ENCODE measurements at places on chromosomes 2 and 18.

DNA sequence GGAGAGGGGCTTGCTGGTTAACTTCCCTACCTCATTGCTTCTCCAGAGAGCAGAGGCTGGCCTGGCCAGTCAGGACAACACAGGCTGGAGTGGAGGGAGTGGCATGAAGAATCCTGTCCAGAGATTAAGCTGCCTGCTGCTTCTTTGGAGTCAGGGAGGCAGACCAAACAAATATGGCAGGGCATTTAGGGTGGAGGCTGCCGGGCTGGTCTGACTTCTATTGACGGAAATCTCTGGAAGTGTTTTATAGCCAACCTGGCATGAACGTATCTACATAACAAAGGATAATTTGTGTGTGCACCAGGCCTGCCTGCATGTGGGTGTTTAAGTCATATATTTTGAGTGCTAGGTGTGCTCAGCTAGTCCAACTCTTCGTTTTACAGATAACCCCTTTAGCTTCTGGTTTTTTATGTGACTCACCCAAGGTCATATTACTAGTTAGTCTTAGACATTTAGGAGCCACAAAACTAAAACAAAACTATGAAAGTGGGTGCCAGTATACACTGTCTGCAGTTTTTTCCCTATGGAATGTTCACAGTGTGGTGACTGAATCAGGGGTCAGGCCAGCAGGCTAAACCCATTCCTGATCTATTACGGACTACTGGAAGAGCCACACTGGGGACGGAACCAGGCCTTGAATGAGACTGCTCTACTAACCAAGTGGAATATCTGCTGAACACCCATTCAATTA lies 5.5 kb downstream of the NPC1 start:
- no peak for DNase-seq

DNA sequence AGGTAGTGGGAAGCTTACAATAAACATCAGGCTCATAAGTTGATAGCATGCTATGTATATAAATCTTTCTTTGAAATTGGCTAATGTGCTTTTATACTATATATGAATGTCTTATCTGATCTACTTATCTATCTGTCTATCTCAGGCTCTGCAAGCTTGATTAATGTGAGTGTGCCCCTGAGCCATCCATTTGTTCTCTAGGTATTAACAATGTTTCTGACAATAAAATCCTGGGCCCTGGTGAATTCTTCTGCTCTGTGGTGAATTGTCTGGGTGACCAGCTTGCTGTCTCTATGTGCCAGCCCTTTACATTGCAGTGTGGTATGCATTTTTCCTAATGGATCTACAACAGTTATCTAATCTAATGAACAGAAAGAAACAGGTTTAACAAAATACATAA lies 295.9 kb downstream of the HRH4 start:
- no peak for DNase-seq

- DNase-seq = no peak
These were observed 6.6 kb upstream of the NTSR2 start for GRCh38 chr2:11676640-11677039.

DNA sequence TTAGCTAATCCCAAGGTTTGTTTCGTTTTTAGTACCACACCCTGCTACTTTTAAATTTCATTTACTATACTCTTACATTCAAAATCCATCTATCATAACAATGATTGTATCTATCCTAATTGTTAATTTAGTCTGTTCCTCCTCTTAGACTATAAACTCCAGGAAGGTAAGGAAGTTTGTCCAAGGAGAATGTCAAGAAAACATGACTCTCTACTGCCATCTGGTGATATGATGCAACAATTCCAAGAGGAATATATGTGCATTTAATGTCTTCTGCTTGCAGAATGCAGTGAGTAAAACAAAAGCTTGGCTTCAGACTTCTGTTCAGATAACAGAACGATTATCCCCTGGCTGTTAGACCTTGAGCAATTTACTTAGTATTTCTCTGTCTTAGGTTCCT lies 1267.1 kb downstream of the LRP1B start:
- peak; percentile 9 for DNase-seq

- DNase-seq = no peak
These were observed 180.6 kb downstream of the CLIP4 start for GRCh38 chr2:29295845-29296244.

- DNase-seq = no peak
These were observed 20.5 kb downstream of the TYMS start for GRCh38 chr18:677951-678381.

GRCh38 chr2:132438691-132439090 lies 22.1 kb downstream of the GPR39 start:
- no peak for DNase-seq

GRCh38 chr2:2748399-2749205 lies 417.5 kb upstream of the MYT1L start:
- no peak for DNase-seq

DNA sequence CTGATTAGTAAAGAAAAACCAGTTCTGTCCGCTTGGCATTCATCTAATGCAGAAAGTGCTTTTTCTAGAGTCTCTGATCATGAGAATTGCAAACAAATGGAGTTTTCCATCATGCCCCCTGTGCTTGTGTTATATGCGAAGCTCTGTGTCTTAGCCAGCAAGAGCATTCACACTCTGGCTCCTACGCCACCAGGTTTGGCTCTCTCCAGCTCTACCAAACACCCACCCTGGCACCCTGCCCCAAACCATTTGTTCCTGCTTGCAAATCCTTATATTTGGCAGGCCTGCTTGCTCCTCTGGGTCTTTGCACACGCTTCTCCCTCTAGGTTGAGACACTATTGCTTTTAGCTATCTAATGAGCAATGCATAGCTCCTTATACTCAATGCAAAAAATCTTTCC lies 204.1 kb upstream of the CYRIA start:
- DNase-seq = no peak

DNA sequence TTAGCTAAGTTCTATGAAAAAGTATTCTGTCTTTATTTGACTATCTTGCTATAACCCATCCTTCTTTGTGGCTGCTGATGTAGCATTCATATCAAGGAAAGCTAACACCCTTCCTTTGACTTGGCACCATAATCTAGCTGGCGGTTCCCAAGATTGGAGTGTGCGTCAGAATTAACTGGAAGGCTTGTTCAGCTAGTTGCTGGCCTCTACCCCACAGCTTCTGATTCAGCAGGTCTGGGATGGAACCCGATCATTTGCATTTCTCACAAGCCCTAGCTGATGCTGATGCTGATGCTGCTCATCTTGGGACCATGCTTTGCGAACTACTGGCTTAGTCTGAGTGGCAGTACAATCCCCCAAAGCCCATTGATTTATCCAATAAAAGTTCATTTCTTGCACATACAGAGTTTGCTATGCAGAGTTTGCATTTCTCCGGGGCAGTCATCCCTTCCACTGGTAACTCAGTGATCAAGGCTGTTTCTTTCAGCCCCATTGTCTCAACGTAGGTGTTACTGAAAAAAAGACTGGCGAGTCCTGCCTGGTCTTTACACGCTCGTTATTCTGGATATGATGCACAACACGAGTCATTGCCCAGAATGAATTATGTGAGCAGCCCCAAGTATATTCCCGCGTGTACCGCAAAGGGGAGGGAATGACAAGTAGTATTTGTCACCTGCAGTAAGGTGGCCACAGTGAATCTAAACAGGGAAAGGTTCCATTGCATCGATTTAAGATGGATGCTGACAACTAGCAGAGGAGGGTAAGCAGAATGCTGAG lies 96.5 kb downstream of the ZNF532 start:
- no peak for DNase-seq

DNA sequence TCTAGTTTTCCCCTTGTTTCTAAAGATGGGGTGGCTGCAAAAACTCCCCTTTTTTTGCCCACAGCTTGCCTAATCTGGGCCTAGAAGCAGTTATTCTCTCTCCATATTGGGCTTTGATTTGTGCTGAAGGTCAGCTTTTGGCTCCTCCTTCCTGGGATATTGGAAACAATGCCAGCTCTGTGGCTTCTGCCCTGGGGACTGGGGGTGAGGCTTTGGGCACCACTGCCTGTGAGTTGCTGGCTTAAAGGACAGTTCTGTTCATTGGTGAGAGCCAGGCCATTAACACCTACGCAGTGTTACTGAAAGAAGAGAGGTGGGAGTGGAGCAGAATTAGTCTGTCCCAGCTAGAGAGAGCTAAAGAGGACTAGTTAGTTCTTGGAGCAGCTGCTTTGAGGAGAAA lies 4.3 kb downstream of the UBXN2A start:
- DNase-seq = no peak

GRCh38 chr2:200399636-200400035 lies 93.1 kb downstream of the SPATS2L start:
- no peak for DNase-seq

- no peak for DNase-seq
These were observed 10.7 kb downstream of the GPR45 start for GRCh38 chr2:105252271-105252670.

DNA sequence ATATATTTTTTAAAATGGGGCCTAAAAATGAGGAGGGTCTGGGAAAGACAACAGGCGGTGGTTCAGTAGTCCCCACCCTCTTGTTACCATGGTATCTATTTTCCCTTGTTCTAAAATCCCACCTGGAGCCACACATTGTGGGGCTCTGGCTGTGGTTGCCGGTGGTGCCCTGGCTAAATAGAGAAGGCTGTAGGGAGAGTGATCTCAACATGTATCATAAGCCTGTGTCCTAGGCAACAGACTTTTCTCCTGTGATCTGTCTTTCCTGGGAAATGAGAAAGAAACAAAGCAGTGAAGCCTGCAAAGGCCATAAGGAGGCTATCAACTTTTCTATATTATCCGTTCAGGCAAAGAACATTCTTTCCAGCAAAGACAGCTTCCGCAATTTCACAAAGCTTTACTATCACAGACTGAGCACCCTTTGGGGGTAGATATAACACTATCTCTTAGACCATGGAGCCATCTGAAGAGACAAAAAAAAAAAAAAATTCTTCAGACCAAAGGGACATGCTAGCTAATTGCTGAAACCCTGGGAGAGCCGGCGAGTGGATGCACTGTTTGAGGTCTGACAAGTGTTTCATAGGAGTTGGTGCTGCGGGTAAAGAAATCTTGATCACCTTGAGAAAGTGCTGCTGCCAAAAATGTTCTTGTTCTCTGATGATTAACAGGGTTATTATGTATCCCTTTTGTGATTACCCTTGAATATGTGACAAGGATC lies 879.2 kb upstream of the DDX18 start:
- DNase-seq = no peak

DNA sequence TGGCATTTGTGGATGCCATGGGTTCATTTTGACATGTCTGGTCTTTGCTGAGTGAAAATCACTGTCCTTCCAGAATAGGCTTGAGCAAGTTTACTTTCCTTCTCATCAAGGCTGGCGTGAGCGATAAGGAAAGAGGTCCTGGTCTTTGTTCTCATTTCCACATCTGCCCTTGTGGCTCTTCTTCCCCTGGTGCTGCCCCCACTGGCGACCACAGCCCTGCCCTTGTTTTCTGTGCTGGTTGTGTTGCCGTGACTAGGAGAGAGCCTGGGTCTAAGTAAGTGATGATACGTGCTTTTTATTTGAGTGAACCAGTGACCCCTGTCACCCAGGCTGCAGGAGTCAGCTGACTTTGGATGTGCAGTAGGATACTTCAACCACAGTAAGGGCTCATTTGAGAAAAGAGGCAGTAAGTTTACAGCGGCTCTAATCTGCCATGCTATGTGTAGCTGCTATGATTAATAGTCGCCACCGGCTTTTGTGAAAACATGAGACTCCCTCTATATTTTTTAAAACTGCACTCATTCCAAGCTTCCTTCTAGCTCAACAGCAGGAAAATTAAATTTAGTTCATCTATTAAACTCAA lies 441.7 kb downstream of the RNF144A start:
- DNase-seq = no peak

GRCh38 chr2:143697744-143698143 lies 568.5 kb downstream of the ARHGAP15 start:
- DNase-seq = no peak

- DNase-seq = no peak
These were observed 262.7 kb upstream of the FSIP2 start for GRCh38 chr2:185475914-185476313.

DNA sequence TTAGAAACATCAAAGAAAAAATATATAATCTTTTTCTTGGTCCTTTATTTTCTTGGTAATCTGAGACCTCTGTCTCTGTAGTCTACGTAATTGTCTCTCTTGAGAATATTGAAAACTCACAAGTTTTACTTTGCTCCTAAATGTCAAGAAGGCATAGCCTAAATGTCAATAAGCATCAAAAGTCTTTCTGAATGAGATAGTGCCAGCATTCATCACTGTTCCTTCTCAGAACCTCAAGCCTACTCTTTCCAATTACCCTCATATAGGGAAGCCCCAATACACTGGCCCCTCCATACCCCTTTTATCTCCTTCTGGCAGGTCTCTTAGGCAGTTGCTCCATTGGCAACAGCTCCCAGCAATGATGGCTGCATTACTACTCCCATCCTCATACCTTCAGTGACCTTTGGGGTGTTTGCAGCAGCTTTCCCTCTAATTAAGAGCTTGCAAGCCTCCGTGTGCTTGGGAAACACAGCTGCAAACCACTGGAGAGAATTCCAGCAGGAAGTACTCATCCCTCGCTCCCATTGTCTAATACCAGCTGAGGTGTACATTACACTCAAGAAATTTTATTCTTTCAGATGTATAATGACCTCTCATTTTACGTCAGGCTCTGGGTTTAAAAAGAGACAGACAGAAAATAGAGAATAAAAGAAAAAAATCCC lies 95.8 kb downstream of the KYNU start:
- no peak for DNase-seq

All from NCI-H774 (cell line).